ENCODE measurements at places on chromosomes 2 and 18.

- DNase-seq, result peak; percentile 5
Observed at GRCh38 chr2:162221064-162221463, 22.2 kb downstream of the FAP start.

- no peak for DNase-seq
Observed at GRCh38 chr2:148507970-148508369, 136.6 kb upstream of the EPC2 start.

GRCh38 chr2:216195565-216196029, 86.4 kb downstream of the XRCC5 start:
- no peak for DNase-seq

DNA sequence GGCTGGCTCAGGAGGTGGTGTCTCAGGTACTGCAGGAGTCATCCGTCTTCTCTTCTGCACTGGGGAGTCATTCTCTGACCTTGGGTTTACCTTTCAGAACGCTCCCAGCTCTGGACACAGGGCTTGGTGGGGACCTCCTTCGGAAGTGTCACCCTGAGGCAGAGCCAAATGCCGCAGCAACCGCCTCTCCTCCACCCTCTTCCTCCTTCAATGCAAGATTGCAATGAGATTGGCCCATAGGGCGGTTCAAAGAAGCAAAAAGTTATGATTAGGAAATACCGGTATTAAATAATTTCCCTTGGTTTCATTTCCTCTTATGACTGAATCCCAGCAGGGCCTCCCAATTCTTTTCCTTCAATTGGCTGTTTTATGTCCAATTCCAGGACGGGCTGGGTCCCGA, 178.8 kb downstream of the ACKR3 start:
- no peak for DNase-seq

- no peak for DNase-seq
Observed at GRCh38 chr2:190579915-190580846, 45.7 kb upstream of the NEMP2 start.

DNA sequence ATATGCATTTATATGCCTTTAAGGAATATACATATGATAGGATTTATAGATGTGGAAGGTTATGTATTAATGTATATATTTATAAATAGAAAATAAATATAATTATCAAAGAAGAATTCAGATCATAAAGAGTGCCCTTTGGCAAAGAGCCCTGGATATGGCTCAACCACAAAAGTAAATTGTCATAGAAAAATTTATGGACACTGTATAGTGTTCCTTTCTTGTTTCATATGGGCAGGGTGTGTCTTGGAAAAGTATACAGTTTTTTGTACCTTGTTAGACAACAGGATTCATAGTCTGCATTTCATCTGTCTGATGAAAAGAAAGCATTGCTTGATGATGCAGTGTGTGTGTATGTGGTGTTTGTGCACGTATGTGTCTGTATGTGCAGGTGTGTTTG, 2.9 kb downstream of the UGT1A7 start:
- DNase-seq, result no peak

DNA sequence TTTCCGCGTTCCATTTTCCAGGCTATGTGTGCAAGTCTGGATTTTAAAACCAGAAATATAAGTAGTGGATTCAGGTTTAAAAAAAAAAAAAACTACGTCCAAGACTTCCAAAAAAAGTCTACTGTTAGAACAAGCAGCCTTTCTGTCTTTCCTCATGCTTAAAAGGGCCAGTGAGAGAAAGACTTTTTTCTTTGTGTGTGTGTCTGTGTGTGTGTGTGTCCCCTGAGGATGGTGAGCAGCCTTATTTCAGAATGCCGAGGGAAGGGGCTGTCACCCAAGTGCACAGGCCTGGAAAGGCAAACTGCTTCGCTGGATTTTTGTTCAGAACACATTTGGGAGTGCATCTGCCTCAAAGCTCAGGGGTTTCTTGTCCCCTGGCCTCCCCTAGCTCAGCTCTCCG, 98.8 kb downstream of the ZBTB7C start:
- no peak for DNase-seq

GRCh38 chr18:13273800-13274199, 55.2 kb downstream of the LDLRAD4 start:
- no peak for DNase-seq

DNA sequence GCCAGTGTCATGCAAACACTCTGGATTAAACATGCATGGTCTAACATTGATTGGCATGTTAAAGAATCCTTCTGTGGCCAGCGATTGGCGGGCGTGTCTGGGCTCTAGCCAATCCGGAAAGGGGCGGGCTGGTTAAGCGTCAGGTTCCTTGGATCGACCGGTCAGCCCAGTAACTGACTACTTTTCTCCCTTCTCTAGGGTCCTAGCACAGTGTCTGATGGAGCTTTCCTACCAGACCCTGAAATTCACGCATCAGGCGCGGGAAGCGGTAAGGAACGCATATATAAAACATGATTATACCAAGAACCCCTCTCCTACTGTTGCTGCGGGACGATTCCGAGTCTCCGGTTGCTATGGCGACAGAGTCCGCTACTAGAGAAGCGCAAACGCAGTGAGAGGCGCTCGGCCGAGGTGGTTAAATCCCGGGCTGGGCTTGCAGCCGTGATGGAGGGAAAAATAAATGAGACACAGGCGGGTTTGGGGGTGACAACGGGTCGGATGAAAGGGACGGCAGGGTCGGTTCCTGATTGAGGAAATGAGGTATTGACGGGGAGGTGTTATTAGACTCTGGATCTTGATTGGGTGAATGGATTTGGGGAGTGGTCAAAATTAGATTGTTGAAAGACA, 29.4 kb downstream of the KATNAL2 start:
- peak; percentile 8 for DNase-seq

- DNase-seq, result no peak
Observed at GRCh38 chr18:10020171-10020570, 106.4 kb downstream of the VAPA start.

DNA sequence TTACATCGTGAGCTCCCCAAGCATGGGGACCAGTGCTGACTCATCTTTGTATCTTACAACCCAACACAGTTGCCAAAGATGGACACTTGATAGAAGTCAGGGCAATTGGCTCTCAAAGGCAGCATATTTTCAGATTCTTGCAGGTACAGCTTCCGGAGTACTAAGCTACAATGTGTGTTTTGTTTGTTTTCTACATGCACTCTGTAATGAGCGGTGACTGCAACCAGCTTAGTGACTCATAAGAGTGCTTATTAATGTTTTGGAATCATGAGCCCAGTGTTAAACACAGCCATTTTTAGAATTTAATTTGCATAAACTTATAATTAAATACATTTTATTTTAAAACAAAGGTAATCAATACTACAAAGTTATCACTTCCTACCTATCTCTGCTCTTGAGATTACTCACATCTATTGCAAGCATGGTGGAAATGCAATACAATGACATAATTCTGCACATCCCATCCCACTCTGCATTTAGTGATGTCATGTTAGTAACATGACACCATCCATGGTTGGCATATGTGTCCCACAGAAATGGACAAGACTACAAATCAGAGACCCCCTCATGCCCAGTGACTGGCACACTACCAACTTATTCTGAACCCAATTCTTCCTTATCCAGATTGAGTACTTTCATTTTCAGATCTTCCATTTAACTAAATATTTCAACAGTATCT, 399.8 kb upstream of the ST6GAL2 start:
- no peak for DNase-seq

DNA sequence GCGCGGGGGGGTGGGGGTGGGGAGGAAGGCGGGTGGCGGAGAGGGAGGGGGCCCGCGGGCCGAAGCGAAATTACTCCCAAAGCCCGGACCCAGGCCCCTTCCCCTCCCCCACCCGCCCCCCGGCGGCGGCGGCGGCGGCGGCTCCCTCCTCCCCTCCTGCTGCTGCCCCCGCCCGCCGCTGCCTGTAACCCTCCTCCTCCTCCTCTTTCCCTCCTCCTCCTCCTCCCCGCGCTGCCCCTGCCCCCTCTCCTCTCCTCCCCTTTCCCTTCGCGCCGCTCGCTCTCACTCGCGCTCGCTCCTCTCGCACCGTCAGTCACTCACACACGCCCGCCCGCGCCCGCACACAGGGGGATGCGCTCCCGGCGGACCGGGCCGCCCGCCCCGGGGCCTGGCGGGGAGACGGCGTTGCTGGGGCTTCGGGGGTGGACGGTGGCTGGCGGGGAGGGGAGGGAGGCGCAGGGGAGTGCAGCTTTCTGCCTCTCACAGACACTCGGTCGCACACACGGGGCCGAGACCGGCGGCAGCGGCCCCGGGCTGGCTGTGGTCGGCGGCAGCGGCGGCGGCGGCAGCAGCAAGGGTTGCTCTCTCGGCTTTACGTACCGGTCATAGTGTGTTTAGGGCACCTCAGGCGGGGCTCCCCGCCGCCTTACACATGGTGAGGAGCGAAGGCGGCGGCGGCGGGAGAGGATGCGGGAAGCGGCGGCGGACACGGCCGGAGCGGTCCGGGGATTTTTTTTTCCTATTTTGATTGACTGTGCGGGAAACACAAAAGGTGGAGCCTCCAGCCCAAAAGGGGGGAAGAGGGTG, 405 bp downstream of the SP3 start:
- peak; percentile 72 for DNase-seq

DNA sequence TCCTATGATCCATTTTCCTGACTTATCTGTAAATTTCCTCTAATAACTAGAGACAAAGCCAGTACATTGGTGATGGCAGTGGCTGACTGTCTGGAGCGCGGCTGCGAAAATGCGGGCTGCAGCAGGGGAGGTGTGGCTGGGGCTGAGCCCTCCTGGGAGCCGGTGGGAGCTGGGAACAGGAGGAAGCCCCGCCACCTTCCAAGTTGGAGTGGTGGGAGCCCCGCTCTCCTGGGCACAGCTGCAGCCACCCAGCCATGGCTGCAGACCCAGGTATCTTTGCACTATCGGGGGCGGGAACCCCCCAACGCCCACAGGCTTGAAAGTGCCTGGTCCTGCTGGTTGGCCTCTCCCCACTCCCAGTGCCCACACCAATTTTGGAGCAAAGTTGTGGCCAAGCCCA, 633.0 kb upstream of the TMEFF2 start:
- DNase-seq, result no peak

GRCh38 chr2:238483656-238484055, 56.9 kb downstream of the ASB1 start:
- DNase-seq, result no peak

DNA sequence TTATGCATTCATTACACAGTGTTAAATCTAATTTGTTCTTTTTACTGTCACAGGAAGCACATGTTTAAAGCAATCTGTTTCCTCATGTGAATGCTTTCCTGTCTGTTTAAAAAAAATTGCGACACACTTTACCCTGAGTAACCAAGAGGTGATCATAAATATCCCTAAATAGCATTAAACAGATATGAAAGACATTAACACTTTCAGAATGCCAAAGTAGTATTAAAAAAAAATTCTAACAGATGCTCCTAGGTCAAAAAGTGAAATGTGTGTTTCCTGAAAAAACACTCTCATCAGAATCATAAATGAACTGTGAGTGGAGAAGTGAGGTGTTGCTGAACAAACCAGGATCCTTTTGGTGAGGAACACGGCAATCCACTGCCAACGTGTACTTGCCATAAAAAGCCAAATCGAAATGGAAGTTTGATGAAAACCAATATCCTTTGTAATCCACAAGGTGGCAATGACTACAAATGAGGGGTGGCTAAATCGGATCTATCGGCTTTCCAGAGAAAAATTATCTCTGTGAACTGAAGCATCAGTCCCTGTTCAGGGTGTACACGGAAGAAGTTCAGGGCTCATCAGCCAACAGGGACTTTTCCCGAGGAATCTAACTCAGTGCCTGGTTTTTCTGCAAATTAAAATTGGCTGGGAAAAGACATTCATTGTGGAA, 248.9 kb downstream of the TCF4 start:
- no peak for DNase-seq

DNA sequence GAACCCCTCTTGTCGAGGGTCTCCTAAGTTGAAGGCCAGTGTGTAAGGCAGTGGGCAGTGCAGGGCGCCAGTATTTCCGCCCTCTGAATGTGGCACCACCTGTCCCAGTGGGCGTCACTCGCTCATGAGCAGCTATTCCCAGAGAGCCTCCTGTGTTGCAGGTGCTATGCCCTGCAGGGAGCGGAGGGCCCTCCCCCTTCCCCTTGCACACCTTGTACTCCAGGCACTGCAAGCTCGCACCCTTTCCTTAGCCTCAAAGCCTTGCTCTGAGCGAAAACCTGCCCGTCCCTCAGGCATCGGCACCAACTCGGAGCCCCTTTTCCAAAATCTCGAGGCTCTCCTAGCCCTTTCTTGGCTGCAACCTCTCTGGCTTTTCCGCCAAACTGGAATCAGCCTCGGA, 282.7 kb downstream of the AGAP1 start:
- no peak for DNase-seq

DNA sequence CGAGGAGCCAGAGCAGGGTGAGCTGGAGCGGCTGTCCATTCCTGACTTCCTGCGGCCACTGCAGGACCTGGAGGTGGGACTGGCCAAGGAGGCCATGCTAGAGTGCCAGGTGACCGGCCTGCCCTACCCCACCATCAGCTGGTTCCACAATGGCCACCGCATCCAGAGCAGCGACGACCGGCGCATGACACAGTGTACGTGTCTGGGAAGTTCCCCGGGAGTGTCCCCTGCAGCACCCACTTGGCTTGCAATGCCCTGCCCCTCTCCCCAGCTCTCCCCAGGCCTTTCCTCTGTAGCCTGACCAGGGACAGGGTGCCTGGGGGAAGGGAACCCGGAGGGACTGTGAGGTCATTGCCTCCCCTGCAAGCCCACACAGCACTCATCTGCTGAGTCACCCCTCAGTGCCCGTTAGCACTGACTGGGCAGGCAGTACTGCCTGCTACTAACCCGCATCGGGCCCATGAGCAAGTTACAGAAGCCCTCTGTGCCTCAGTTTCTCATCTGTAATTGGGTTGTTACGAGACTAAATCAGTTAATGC, 29.4 kb upstream of the GMPPA start:
- DNase-seq, result no peak

DNA sequence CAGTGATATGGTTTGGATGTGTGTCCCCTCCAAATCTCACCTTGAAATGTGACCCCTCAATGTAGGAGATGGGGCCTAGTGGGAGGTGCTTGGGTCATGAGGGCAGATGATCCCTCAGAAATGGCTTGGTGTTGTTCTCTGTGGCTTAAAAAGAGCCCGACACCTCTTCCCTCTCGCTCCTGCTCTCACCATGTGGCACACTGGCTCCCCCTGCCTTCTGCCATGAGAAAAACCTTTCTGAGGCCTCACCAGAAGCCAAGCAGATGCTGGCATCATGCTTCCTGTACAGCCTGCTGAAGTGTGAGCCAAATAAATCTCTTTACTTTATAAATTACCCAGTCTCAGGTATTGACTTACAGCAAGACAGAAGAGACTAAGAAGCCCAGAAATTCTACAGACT, 357.1 kb downstream of the NRXN1 start:
- DNase-seq, result no peak

DNA sequence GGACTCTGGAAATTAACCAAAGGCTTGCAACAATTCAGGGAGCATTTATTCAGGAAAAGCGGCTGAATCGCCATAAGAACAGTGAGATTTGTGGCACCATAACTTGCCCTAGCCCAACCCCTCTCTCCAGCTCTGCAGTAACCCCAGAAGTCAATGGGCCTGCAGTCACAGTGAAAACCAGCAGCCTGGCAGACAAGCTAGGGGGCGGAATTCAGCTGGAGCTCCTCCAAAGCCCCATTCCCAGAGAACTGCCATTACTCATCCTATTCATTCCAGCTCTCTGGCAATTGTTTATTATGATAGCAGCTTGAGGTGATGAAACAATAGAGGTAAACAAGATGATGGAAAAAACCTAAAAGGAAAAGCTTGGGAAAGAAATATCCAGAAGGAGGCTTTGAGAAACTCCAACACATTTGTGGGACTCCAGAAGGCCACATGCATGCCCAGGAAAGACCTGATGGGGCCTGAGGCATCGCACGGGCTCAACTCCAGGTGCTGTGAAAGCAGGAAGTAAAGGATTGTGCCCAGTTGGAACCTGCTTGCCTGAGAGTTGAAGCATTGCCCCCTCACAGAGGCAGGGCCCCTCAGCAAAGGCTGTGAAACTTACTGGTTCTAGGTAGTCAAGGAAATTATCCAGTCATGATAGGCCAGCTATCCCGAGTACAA, 126.7 kb downstream of the TWIST2 start:
- DNase-seq, result no peak

GRCh38 chr2:223580951-223581350, 21.2 kb downstream of the SCG2 start:
- DNase-seq, result no peak
